ENCODE measurements at places on chromosomes 13 and 19. TPM values are rescaled to one million over a fixed set of nuclear protein-coding genes. Genes with fewer than 3 reads are reported as not detected.

DNA sequence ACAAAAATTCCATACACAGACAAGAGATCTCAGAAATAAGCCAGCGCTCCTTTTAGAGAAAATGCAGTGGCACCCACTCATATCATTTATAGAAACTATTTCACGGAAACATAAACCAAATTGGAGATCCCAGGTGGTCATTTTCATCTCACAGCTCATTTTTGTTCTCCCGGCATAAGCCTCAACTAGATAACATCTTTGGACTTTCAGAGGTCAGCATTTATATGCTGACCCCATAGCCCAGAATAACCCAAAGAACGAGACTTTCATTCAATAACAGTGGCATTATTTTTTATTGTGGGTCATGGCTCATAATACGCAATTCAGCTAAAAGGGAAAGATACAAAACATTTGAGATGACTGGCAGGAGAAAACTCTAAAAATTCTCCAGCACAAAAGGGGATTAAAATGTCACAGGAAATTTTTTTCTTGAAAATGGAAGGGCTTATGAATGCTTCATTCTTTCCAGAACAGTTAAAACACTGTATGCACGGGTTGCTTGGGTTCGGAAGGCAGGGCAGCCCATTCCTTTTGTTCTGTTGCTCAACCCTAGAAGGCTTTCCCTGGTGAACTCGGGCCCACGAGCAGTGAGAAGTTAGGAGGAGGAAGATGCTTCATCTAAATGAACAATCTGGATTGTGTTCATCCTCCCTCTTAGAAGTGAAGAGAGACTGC lies 24.0 kb downstream of the STARD13 start:
- no peak for DNase-seq

DNA sequence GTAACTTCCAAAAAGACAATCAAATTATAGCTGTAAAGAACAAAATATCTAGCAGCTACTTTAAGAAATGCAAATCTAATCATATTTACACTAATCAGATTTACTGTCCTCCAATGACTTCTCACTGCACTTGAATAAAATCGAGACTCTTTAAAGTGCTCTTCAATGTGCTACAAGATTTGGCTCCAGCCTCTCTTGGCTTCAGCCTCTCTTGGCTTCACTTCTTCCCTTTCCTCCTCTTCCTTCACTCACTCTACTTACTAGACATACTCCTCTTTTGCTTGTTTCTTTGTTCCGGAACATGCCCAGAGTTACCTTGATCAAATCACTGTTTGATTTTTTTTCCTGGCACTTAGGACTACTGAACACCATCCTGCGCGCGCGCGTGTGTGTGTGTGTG lies 495.4 kb downstream of the LMO7 start:
- DNase-seq: no peak

GRCh38 chr19:35209646-35210045 lies 18.9 kb downstream of the FAM187B start:
- no peak for DNase-seq

DNA sequence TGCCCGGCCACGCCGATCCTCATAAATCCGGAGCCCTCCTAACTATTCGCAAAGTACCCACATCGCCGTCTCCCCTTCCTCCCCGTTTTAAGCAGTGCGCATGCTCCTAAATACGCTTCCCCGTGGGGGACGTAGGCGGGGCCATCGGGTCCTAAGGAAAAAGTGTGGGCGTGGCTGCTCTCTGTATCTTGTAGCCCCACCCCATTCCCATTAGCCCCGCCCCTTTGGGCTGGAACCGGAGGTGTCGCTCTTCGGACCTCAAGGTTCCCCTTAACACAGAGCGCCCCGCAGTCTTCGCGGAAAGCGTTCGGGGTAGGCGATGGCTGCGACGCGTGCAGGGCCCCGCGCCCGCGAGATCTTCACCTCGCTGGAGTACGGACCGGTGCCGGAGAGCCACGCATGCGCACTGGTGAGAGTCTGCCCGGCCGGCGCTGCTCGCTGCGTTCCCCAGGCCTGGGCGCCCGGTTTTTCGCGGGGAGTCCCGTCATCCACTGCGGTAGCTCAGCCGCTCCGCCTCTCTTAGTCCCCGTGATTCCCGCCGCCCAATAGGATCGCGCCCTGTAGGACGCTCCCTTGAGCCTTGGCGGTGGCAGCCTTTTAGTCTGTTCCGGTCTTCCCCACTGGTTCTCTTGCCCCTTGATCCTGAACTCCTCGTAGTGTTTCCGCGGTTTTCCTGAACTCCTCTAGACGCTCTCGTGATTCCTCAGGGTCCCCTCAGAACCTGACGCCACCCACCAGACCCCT lies at the start of gene ALDH16A1:
ALDH16A1 (plus strand) TSS at position 213 of the 744 bp plus-strand sequence; CDS start at position 320, 107 bp downstream.
- peak; percentile 98 for DNase-seq

The TEX29 gene
- total RNA-seq: not detected

GRCh38 chr13:40933508-40934204 lies 85.5 kb downstream of the ELF1 start:
- DNase-seq: no peak

The PLIN4 gene
- 10.6 TPM for total RNA-seq

The C19orf81 gene
- 1.4 TPM for total RNA-seq

DNA sequence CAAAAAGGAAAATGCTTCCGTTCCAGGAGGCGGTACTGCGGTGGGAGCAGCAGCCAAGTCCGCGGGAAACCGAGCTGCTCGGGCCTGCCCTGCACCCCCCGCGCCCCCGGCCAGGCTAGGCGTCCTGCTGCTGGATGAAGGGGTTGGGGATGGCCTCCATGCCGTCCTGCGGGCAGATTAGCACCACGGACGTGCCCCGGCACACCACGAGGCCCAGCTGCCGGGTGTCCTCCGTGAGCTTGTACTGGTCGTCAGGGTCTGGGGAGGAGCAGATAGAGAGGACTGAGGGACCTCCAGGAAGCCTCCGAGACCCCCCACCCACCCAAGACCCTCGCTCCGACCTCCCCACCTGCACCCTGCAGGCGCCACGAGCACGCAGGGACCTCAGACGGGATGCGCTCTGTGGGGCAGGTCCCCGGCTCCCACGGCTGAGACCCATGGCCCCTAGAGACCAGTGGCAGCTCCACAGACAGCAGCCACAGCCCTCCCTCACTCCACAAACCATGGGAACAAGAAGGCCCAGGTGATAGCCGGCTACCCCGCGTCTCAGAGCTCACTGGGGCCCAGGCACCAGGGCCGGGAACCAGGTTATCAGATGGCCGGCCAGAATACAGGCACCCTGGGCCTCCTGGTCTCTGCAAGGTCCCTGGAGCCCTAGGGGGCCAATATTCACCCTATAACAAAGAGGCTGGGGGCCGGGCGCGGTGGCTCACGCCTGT lies 6.7 kb downstream of the LSM7 start:
- DNase-seq: no peak

DNA sequence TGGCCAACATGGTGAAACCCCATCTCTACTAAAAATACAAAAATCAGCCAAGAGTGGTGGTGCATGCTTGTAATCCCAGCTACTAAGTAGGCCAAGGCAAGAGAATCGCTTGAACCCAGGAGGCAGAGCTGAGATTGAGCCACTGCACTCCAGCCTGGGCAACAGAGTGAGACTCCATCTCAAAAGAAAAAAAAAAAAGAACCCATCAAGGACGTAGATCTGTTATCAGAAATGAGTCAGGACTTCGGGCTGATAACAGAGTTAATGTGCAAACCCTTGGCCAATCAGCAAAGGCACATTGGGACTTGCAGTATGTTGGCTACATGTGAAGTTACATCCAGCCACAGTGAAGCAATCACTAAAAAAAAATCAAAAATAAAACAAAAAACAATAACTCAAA lies 4.8 kb upstream of the LGALS7B start:
- no peak for DNase-seq

The RYR1 gene
- 13.0 TPM for total RNA-seq

DNA sequence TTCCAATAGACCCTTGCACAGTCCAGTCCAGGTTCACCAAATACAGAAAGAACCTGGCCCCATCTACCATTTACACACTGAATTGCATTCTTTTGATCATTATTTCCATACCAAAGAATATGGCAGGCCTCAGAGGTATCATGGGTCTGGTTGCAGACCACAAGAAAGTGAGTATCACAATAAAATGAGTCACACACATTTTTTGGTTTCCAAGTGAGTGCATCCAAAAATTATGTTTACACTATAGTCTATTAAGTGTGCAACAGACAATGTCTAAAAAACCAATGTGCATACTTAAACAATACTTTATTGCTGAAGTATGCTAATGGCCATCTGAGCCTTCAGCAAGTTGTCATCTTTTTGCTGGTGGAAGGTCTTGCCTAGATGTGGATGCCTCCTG lies 105.3 kb downstream of the SPACA7 start:
- DNase-seq: no peak

DNA sequence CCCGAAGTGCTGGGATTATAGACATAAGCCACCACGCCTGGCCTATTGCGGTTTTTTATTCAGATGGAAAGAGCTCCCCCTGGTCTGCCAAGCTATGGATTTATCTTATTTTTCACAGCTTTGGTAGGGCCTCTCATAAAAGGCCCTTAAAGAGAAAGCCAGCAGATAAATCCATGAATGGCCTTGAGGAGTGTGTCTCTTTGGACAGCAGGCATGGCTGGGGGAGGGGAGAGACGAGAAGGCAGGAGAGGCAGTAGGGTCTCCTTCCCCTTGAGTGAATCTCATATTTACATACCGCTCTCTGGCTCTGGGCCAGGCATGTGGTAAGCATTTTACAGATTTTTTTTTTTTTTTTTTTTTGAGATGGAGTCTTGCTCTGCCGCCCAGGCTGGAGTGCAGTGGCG lies 25.2 kb downstream of the MARK4 start:
- DNase-seq: no peak

DNA sequence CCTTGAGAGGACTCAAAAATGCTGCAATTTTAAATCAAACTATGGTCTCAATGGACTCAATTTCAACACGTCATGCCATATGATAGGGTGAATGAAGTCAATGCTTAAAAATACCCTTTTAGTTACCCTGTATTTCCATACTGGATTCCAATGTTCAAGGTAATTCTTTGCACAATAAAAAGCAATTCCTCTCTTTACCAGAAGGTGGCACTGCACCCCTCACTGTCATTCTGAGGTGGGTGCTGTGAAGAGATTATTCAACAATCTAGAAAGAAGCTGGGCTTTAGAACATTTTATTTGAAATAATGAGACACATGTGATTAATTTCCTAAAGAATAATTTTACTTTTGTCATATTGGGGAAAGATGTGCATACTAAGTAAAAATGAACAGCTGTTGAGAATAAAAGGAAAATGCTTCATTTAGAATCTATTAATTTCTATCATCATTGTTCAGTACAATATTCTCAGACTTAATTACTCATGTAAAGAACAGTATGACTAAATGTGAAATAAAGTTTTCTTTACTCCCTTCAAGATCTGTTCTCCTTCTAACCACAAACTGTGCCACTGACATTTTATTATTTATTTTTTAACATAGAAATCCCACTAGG lies 789.1 kb downstream of the GPC5 start:
- no peak for DNase-seq

DNA sequence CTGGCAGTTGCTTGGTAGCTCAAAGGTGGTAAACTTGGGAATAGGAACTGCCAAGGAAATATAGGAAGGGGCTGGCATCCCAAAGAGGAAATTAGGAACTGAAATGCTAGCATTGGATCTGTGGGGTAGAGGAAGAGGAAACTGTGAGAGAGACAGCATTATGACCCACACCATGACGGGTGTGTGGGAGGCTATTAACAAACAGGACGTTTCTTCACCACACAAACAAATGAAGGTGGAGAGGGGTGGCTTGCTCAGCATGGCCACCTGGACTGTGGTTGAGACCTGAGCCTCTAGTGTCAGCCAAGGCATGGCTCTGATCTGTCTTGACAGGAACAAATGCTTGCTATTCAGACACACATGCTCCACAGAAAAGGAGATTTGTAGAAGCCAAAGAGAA lies 178.2 kb downstream of the B3GLCT start:
- DNase-seq: no peak

DNA sequence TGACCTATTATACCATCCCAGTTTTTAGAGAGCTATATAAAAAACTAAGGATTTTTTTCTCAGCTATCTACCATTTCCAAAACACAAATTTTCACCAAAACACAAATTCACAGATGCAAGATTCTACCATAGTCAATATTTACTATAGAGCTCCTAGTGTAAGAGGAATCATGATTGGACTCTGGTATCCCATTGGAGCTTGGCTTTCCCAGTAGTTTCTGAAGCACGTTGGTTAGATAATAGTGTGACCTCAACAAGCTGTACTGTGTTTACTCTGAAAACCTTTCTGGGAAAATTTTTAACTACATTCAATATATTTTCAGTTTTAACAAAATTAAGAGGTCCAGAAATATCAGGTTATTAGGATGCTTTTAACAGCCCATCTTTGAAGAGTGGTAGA lies 660.6 kb upstream of the SLC10A2 start:
- no peak for DNase-seq

GRCh38 chr19:13613447-13613846 lies 107.2 kb upstream of the CACNA1A start:
- no peak for DNase-seq

GRCh38 chr13:73842626-73843025 lies 291.6 kb downstream of the KLF12 start:
- DNase-seq: no peak

GRCh38 chr13:39527961-39528660 lies 74.9 kb downstream of the LHFPL6 start:
- DNase-seq: no peak

DNA sequence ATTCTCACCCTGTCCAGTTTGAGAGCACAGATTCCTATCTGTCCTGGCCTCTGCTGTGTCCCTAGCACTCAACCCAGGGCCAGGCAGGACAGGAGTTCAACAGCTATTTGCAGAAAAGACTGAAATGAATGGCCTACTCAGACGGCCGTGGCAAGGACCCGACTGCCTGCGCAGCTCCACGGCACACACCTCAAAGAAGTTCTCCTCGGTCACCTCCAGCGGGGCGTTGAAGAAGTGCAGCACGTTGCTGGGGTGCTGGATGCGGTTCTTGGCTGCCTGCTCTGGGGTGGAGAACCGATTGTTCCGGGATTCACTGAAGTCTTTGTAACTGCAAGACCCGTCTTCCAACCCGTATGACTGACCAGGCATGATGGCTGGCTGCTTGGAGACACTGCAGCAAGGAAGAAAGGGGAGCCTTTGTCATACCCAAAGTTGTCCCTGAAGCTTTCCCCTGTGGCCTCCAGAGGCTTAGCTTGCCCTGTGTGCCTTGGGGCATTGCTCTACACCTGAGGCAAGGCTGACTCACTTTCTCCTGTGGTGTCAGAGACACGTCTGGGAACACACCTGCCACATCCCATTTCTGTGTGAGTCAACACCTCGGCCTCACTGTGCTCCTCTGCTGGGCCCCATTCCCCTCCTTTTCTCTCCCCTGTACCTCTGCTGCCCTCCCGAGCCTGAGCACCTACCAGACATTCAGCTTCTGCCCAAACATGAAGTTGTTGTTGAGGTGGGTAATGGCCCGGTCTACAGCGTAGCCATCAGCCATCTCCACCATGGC lies 6.8 kb upstream of the ECH1 start:
- DNase-seq: no peak

DNA sequence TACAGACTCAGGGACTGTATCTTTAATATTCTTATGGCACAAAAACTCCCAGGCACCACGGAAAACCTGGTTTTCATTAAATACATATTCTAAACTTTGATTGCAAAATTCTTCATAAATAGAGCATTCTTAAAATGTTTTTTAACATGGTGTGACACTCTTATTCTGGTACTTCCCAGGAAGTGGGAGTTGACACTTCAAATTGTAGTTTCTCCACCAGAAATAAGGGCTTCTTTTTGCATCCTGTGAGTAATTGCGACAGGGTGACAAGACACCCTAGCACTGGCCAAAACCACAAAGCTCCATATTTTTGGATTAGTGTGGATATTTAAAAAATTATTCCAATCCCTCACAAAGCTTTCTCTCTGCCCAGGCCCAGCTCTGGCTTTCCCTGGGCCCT lies 43.6 kb upstream of the MTIF3 start:
- no peak for DNase-seq

GRCh38 chr13:20633802-20634201 lies 66.8 kb downstream of the IFT88 start:
- no peak for DNase-seq

GRCh38 chr19:7917267-7918061 lies 2.7 kb upstream of the SNAPC2 start:
- no peak for DNase-seq

Measured in lower leg skin (tissue), 4 donors.